ENCODE measurements at places on chromosomes 7 and 10. TPM values are rescaled to one million over a fixed set of nuclear protein-coding genes. Genes with fewer than 3 reads are reported as not detected.

DNA sequence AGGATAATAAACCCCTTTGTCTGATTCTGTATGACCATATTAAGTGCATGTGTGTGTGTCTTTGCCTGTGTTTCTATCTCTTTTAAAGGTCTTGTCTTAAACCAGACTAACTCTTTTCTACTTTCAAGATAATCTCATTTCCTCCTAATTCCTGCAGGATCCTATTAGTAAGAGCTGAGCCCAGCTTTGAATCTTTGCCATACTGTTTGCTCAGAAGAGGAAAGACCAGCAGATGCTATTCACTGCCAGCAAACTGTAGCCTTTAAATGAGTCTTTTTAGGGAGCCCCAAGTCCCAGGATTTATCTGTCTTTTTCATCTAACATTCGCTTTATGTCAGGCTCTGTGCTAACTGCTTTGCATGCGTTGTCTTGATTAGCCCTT, 2.9 kb downstream of the GPR158 start:
- DNase-seq = no peak

DNA sequence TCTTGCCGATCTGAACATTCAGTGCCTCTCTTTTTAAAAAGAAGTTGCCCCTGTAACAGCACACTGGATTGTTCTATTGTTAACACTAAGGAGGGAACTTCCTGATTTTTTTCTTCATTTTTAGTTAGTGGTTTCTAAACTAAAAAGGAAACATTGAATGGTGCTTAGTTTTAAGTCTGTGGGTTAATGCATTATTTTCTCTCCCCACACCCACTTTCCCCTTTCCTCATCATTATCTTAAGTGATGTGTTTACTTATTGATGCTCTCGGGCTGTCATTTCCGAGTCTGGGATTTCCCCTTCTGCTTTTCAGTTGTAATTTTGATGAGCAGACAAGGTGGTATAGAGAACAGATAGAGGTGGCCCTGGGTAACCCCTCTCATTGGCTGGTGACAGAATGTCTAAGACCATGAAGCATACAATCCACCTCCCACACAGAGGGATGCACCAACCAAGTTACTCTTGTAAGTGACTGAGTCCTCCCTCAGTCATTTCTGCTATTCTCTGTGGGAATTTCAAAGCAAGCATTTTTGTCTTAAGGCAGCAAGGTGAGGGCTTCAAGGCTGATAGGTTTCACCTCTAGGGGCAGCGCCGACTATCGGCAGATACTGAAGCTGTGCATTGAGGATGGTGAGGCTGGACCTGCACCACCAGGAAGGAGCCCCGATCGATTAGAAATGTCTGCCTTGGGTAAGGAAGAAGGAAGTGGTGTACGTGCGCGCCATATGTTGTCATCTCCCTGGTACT, 49.5 kb downstream of the CHN2 start:
- DNase-seq = no peak

DNA sequence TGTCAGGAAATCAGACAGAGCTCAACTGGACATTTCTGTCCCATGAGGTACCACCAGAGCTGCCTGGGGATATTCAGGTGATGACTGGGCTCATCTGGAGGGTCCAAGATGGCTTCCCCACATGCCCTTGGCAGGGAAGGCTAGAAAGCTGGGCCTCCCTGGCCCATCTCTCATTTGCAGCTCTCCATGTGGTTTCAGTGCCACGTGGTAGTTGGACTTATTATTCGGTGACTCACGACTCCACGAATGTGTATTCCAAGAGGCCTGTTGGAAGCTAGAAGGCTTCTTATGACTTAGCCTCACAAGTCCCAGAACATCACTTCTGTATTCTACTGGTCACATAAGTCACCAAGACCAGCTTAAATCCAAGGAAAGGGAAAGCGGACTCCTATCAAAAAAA, 22.8 kb downstream of the NSMCE4A start:
- DNase-seq = no peak

GRCh38 chr7:444606-445005, 75.0 kb downstream of the PDGFA start:
- no peak for DNase-seq

DNA sequence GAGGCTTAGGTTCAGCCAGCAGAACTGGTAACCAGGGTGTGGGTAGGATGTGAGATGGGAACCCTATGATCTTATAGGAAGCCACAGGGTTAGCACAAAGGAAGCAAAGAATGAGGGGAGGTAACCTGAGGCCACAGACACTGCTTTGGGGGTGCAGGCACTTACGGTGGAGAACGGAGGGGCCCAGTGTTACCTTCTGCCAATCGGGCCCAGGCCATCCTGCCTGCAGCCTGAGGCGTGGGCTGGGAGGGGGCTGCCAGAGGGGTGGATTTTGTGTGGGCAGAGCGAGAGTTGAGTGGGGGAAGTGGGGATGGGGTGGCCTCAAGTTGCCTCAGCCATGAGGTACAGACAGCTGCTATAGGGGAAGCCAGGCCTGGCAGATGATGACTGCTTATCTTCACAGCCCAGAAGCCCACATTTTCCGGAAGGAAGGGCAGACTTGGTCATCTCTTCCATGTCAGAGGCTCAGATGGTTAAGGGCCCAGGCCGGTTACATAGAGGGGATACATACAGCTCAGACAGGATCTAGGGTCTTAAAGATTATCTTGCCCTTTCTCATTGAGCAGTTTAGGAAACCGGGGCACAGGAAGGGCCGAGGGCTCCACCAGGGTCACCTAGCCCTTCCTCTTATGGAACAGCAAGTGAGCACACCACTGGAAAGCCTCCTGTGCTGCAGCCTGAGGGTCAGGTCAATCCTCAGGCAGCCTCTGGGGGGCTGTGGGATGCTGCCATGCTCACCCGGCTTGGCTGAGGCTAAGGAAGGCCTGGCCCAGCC, 24.4 kb upstream of the VSIR start:
- DNase-seq = no peak

DNA sequence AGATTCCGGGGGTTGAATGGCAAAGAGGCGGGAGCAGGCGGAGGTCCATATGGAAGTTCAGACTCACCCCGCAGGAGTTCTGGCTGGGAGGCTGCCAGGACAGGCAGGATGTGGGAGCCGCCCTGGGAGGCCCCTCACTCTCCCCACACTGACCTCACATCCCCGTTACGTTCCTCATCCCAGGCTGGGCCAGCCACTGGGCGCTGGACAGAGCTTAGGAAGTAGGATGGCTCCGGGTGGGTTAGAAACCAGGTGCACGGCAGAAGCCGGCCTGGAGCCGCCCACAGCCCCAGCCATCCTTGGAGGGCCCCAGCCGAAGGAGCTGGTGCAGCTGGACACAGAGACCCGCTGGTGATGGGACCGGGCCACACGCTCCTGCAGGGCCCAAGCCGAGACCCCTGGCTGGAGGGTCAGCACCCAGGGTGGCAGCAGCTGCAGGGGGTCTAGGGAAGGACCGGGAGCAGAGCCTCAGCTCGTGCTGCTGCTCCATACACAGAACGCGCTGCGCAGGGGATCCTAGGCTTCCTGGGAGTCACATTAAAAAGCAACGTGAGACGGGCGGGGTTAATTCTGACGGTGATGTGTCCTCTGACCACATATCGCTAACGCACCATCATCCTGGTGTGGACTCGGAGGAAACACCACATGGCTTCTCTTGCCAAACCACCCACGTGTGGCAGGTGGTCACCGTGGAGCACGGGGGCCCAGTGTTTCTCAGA, 98.6 kb upstream of the DIP2C start:
- no peak for DNase-seq

DNA sequence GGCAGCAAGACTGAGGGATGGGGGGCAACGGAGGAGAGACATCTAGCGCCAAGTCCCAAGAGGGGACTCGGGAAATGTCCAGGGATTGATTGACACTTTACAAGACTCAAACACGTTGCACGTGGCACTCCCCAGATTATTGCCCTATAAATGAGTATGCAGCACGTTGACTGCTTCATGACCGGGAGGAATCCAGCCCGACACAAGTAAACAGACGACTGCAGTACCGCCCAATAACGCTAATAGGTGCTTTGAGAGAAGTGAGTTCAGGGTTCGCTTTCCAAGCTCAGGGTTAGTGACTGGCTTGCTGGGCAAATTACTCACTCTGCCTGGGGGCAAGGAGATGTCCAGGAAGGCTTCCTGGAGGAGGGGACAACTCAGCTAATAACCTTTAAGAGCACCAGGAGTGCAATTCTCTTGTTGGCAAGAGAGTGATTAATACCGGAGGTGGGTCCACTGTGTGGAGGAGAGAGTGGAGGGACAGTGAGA, 73.3 kb upstream of the MYL10 start:
- DNase-seq = no peak

- no peak for DNase-seq
Measured at GRCh38 chr7:1004018-1004852, 21.3 kb downstream of the CYP2W1 start.

DNA sequence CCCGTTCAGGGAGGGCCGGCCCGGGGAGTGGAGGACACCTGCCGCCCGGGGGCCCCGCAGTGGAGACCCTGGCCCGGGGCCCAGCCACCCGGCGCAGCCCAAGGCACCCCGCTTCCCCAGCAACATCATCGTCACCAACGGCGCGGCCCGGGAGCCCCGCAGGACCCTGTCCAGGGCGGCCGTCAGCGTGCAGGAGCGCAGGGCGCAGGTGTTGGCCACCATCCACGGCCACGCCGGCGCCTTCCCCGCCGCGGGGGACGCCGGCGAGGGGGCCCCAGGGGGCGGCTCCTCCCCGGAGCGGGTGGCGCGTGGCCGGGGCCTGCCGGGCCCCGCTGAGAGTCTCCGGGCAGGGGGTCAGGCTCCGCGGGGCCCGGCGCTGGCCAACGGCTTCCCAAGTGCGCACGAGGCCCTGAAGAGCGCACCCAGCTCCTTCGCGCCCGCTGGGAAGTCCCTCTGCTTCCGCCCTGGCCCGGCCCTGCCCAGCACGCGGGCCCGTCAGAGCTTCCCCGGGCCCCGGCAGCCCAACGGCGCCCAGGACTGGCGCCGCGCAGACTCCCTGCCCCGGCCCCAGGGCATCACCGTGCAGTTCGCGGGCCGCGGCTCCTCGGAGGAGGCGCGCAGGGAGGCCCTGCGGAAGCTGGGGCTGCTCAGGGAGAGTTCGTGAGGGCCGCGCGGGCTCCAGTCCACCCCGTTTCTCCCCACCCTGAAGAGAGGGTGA, 46.7 kb downstream of the PROSER2 start:
- no peak for DNase-seq

DNA sequence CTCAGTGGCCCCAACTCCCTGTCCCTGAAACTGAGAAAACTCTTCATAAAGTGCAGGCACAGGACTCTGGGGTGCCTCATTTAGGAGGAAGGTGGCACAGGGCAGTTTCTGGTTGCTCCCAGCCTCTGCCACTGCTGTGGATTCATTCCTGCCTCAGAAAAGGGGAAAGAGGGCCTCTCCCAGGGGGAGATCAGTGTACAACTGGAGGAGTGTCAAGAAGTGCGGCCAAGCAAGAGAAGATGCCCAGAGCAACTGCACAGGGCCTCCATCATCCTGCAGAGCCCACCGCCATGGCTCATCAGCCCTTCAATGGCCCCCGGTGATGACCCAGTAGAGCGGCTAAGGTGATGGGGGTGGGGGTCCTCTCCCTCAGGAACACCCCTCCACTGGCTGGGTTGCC, 150.3 kb downstream of the PLXNA4 start:
- DNase-seq = no peak

DNA sequence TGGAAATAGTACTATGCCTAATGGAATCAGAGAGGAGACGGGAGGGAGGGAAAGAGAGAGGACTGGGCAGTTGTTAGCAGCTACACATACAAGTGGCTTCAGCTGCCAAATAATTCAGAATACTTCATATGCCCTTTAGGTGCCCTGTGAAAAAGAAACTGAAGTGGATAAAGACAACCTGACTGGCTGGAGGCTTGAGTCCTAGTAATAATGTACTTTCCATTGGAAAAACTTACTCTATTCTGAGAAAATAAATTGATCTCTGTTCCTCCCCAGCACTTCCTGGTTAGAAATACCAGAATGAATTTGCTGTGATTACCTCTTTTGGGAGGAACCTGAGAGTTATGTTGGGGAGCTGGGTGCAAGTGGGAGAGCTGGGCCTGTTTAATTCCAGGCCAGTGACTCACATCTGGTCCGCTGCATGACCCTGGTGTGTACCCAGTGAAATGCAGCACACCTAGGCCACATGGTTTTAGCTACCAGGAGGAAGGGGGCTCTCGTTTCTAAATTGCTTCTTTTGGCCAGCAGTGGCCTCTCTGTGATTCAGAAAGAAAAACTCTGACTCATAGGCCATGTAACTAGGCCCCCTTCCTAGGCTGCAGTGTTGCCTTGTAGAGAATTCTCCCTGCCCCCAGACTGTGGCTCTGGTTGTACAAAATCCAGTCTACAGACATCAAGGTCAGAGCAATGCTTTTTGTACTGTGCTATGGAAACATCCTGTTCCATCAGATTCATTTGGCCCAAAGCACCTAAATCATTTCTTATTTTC, 6.5 kb downstream of the AGFG2 start:
- DNase-seq = no peak

DNA sequence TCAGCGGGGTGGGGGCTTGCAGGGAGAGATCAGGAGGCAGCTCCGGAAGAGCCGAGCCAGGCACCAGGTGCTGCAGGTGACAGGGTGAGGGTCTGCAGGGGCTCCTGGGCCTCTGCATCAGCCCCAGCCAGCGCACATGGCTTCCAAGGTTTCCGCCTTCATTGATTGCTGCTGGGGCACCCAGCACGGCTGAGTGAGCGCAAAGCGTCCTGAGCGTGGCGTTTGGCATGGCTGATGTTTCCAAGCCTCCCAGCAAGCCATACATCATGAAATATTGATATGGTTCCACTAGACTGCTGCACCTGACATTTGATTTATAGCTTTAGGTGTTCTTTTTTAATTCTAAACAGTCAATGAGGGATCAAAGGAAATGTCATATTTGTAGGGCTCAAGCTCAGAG, 259.0 kb downstream of the WDR37 start:
- DNase-seq = no peak

DNA sequence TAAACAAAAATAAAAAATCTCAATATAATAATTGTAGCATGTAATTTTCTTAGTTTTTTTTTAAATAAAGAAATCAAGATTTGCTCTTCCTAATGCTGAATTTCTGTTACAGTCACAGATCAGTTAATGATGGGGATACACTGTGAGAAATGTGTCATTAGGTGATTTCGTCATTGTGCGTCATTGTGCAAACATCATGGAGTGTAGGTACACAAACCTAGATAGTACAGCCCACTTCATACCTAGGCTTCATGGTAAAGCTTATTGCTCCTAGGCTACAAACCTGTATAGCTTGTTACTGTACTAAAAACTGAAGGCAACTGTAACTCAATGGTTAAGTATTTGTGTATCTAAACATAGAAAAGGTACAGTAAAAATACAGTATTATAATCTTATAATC, 74.4 kb upstream of the LSM8 start:
- DNase-seq = no peak

GRCh38 chr10:72097448-72098300, 9.3 kb upstream of the SPOCK2 start:
- DNase-seq = no peak

The PRTFDC1 gene
- 2.7 TPM for total RNA-seq

The ATOH7 gene
- not detected for total RNA-seq

The FAM25A gene
- not detected for total RNA-seq

The OR2F1 gene
- not detected for total RNA-seq

The CDC14C gene
- not detected for total RNA-seq

The ST8SIA6 gene
- total RNA-seq = 13.9 TPM

The OR2A12 gene
- not detected for total RNA-seq

The GRM3 gene
- not detected for total RNA-seq
